ENCODE measurements at places on chromosomes 1 and 21.
A peak's percentile ranks its signal among the peaks of the same experiment; 100 is the strongest.

- DNase-seq = no peak
Measured at GRCh38 chr1:6385488-6386191, 7.9 kb downstream of the ACOT7 start.

DNA sequence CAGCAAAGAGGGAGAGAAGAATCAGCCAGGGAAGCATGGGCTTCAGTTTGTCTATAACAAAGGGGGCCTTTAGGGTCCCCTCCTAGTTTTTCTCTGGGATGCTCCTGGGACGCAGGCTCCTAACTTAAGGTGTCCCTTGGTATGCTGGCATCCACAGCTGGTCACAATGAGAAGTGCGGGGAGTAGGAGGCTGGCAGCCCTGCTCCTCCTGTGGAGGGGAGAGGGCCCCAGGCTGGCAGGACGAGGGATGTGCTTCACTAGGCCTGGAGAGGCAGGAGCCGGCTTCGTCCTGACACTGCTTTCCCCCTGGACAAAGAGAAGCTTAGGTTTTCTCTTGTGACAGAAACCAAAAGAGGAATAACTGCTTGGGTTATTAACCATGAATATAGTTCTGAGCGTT, 67.6 kb downstream of the NENF start:
- DNase-seq = no peak

- DNase-seq = no peak
Measured at GRCh38 chr1:172453153-172453545, 9.3 kb upstream of the PIGC start.

- no peak for DNase-seq
Measured at GRCh38 chr1:210237479-210237878, 4.9 kb downstream of the SERTAD4 start.

- no peak for DNase-seq
Measured at GRCh38 chr1:101992821-101993575, 3.7 kb downstream of the OLFM3 start.

DNA sequence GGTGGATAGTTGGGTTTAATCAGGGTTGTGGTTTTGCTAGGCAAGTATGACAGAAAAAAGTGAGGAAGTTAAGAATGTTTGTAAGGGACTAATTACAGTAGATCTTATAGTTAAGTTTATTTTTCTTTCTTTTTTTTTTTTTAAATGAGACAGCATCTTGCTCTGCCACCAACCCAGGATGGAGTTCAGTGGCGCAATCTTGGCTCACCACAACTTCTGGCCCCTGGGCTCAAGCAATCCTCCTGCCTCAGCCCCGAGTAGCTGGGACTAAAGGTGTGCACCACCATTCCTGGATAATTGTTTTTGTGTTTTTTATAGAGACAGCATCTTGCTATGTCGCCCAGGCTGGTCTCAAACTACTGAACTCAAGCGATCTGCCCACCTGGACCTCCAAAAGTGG, 41.7 kb downstream of the EYA3 start:
- no peak for DNase-seq

- no peak for DNase-seq
Measured at GRCh38 chr1:28417926-28418637, 48.5 kb downstream of the PHACTR4 start.

DNA sequence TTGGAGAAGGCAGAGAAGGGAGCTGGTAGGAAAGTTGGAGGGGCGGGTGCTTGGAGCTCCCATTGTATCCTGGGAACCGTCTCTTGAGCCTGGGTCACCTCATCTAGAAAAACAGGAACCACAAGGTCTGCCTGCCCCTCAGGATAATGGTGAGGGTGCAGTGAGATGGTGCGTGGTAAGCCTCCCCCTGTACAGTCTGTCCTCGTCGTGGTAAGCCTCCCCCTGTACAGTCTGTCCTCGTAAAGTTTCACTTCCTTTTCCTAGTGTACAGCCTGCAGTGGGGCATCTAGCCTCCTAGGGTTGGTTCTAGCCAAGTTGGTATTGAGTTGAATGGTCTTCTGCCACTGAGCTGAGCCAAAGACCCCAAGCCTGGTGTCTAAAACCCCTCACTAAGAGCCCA, 66.5 kb upstream of the IGSF21 start:
- peak; percentile 1 for DNase-seq

GRCh38 chr1:64601207-64601606, 131.3 kb downstream of the CACHD1 start:
- no peak for DNase-seq

DNA sequence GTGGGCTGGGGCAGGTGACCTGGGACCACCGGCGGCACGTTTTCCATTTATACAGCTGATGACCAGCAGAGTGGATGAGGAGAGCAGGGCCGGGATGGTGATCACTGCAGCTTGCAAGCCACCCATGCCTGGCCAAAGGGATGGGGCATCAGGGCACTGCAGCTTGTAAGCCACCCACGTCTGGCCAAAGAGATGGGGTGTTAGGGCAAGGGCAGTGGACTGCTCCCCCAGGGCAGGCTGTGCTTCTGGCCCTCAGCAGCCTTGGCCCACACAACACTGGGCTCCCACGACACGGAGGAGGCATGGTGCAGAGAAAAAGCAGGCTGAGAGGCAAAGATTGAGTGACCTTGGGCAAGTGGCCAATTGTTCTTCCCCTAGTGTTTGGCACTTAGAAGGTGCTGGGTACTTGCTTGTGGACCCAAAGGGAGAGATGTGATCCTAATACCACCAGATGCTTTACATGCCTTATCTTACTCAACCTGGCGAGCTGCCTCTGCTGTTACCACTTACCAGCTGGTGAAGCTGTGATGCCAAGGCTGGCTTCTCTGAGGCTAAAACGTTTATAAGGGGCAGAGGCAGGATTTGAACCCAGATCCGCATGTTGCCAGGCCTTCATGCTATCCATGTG, 48.3 kb downstream of the TRIM62 start:
- no peak for DNase-seq

GRCh38 chr21:44024257-44024656, 12.1 kb downstream of the TRAPPC10 start:
- no peak for DNase-seq

DNA sequence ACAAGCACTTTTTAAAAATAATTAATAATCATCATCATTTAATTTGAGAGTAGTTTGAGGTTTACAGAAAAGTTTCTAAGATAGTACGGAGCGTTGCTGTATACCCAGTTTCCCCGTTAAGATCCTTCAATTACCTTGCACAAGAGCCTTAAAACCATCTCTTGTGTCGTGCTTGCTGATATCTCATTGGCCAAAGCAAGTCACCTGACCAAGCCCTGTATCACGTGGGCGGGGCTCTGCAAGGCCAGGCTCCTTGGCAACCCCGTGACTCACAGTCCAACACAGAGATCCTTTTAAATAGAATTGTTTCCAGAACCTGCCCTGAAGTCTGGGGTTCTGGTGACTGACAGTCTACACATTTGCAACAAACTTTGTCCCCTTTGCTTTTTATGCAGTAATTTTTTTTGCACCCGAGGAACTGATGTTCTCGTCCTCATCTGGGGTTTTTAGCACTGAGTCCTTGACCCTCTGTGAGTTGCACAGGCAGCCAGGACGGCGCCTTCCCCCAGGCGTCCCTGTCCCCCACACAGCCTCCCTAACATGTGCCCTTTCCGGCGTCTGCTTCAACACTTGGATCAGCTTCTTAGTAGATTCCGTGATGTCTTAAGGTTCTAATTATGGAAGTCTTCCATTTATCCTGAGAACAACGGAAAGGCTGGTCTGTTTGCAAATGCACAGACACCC, 183.3 kb upstream of the TMEM51 start:
- DNase-seq = peak; percentile 28

DNA sequence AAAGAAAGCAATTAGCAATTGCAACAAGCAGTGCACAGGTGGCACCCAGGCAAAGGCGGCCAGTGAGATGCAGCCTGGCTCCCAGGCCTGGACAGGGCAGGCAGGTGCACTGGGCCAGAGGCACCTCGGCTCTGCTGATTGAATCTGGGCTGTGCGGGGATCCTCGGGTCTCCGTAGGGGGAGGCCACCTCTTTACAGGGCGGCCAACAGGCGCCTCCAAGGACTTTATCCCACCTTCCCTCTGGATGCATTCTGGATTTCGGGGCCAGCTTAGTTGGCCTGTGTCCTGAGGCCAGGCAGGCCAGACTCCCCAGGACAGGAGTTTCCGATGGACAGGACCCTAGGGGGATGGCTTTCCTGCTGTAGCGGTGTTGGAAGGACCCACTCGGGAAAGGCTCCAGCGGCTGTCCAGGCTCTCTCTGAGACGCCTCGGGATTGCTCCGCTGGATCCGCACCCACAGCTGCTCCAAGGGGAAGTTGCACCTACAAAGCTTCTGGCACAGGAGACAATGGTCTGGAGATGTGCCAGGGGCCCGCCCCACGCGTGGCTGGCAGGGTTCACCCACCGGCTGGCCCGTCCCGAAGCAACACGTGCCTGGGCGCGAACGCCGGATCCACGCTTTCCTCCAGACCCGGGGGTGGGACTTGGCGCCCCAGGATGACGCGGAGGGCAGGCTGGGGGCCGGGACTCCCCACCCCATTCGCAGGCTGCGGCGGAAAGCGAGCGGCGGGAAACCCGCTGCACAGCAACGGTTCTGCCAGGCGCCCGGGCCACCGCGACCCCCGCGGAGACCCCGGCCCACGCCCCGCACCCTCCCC, 810 bp downstream of the SLC19A1 start:
- DNase-seq = peak; percentile 73

- no peak for DNase-seq
Measured at GRCh38 chr1:74637296-74637695, 36.3 kb downstream of the ERICH3 start.

- no peak for DNase-seq
Measured at GRCh38 chr1:61361931-61362330, 279.6 kb downstream of the NFIA start.

GRCh38 chr1:59639266-59639665, 175.5 kb upstream of the HOOK1 start:
- no peak for DNase-seq

- DNase-seq = no peak
Measured at GRCh38 chr21:34959607-34960006, 89.5 kb downstream of the RUNX1 start.

DNA sequence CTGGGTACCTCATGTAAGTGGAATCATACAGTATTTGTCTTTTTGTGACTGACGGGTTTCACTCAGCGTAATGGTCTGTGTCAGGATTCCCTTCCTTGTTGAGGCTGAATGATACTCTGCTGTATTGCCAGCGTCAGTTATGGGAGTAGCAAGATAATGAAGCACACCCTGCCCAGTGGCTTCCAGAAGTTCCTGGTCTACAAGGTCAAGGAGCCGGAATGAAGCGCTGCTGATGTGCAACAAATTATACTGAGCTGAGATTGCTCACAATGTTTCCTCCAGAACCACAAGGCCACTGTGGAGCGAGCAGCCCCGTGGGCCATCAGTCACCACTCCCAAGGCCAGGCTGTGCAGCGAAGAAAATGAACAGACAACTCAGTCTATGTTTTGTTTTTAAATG, 24.0 kb upstream of the TDRD10 start:
- DNase-seq = no peak

DNA sequence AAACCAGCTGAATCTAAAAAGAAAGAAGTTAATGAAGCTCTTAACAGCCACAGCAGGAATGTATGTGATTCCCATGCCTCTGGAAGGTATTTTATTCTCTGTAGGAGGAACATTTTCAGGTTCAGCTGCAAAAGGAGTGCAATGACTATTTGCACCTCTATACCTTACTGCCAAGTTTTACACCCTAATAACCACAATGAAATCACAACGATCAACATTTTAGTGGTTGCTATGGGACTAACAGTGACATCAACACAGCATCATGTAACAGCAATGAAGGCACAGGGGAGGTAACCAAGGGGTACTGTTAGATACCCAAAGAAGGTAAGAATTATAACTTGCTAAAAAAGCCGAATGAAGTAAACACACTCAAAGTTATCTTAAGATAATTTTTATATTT, 116.3 kb upstream of the HP1BP3 start:
- DNase-seq = no peak

DNA sequence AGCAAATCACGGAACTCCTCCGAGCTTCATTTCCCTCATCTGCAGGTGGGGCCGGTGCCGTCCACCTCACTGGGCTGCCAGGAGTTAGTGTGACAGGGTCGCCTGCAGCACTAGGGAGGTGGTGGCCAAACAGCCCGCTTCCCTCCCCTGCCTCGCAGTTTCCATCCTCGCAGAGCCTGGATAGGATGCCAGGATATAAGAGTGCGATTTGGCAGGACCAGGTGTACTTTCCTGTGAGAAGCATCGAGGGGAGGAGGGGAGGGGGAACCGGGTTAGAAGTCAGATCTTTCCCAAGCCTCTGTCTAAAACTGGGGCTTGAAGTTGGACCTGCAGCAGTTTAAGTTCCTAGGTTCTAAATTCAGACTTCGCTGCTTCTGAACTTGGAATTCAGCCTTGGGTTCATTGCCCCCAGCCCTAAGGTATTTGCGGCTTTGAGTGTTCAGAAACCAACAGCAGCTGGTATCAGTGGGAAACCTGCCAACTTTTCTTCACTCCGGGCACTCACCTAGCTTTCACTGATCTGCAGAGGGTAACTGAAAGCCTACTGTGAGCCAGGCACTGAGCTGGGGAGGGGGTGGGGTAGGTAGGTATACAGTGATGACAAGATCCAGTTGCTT, 1.7 kb upstream of the JUN start:
- peak; percentile 68 for DNase-seq

- no peak for DNase-seq
Measured at GRCh38 chr1:96962751-96963211, 241.2 kb downstream of the PTBP2 start.

DNA sequence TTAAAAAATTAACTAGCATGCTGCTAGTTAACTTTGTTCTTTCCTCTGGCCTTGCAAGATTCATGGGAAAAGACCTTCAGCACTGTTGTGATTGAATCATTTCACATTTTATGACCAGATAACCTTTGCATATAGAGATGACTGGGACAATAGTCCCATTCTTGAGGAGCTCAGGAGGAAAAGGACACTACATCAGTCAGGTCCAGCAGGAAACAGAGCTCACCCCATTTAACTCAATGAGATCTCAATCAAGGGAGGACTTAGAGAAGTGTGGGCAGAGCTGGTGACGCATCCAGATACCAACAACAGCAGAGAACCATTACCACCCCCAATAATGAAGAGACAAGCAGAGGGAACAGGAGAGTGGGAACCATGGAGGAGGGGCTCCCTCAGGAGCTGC, 109.4 kb upstream of the GUCA2B start:
- no peak for DNase-seq

GRCh38 chr1:9004700-9005394, 21.4 kb downstream of the SLC2A7 start:
- peak; percentile 54 for DNase-seq

Measured in hypothalamus (tissue), 51 donors.